ENCODE measurements at places on chromosomes 4 and X. TPM values are rescaled to one million over a fixed set of nuclear protein-coding genes. Genes with fewer than 3 reads are reported as not detected.
A peak's percentile ranks its signal among the peaks of the same experiment; 100 is the strongest.

GRCh38 chr4:183130328-183131155 is 31.5 kb downstream of the WWC2 start:
- no peaks in the 10 kb centered on the region for H3K27me3 ChIP-seq
- peak overlapping the region; percentile 59 for H3K27ac ChIP-seq
- no peak overlapping the region for H3K4me3 ChIP-seq

DNA sequence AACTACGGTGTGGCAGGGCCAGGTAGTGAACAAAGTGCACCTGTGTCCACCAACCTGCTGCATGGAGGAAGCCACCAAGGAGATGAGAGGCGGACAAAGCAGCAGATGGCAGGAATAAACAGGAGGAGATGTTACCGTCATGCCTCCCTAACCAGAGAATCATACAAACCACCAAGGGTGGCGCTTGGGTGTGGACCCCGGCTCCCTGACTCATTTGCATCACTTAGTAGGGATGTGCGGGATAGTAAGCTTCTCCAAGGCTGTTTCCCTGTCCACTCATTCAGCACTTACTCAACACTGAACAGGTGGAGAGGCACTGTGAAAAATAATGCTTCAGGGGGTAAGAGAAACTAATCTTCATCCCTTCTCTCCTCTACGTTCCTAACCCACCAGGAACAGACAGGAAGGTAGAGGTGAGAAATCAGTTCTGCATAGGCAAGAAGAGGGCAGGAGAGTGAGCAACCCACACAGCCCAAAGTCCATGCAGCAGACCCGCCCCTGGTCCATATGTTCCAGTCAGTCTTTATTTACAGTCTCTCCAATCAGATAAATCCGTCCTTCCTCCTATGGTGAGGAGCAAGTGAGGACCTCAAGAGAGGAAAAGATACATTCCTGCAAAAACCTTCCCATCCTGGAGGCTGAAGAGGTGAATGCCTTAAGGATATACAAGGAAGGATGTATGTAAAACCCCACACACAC is 34.0 kb downstream of the QDPR start:
- H3K36me3 ChIP-seq: peaks cover 4% of the 10 kb centered on the region
- H3K4me1 ChIP-seq: no peaks in the 10 kb centered on the region
- no peak for DNase-seq
- no peak overlapping the region for H3K27ac ChIP-seq

DNA sequence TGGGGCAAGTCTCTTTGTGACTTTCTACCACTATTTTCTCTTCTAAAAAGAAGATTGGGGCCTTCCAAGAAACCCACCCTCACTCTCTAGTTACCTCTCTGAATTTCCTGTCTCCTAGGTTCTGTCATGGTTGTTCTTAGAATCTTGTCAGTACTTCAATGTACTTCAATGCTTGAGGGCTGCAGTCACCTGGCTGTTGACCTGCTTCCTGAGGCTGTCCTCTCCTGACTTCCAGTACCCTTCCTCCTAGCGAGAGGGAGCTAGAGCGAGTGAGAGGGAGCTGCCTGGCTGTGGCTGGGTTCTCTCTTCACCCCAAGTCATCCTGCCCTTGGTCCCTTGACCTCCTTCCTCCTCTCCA is 17.7 kb downstream of the CD99L2 start:
- no peak for DNase-seq
- no peaks in the 10 kb centered on the region for H3K36me3 ChIP-seq
- no peak overlapping the region for H3K4me3 ChIP-seq
- no peaks in the 10 kb centered on the region for H3K27me3 ChIP-seq

DNA sequence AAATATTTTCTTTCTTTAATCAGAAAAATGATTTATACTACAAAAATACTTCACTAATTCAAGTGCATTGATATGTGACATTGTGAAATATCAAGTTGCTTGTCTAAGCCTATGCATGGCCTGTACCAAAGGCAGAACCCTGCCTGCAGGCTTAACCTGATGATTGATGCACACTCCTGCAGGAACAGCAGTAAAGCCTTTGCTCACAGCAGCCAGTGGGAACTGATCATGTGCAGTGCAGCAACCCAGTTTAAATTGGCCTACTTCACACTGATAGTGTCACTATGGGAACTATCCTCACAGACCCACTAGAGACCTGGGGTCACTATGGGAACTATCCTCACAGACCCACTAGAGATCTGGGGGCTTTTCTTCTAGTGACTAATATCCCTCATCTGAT is 603.8 kb downstream of the RAPGEF2 start:
- H3K4me3 ChIP-seq: no peak overlapping the region
- no peaks in the 10 kb centered on the region for H3K4me1 ChIP-seq
- H3K36me3 ChIP-seq: no peaks in the 10 kb centered on the region
- no peak overlapping the region for H3K27ac ChIP-seq

DNA sequence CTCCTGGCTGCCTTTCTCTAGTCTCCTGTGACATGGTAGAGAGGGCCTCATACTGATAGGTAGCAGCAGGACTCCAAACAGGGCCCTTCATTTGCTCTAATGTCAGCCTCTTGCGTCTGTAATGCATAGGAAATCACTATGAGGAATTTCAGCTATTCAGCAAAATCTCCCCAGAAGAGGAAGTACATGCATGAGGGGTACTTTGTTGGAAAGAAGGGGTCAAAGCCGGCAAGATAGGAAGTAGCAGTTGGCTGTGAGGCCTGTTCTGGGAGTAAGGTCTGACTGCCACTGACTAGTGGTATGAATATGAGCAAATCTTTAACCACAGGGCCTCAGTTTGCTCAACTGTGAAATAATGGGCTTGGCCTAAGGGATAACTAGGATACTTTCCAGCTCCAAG is 283.2 kb downstream of the ARHGAP10 start:
- DNase-seq: no peak
- H3K27me3 ChIP-seq: no peaks in the 10 kb centered on the region
- no peak overlapping the region for H3K27ac ChIP-seq
- peaks cover 40% of the 10 kb centered on the region for H3K4me1 ChIP-seq

DNA sequence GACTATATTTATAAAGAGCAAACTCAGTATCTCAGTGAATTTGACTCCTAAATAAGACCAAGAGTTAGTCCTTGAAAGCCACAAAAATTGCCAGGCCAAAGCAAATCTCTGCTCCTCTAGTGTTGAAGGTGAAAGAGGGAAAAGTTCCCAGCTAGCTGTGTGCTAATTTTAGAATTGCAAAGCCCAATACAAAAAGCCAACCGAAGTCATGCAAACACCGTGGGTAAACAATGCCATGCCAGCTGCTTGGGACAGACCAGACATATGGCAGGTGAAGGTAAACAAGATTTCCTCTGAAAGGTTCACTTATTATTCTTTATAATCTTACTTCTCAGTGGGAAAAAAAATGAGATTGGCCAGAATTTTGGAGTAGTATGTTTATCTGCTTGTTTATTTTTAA is 80.5 kb upstream of the LNX1 start:
- no peaks in the 10 kb centered on the region for H3K36me3 ChIP-seq
- H3K27me3 ChIP-seq: no peaks in the 10 kb centered on the region
- no peak overlapping the region for H3K4me3 ChIP-seq
- no peak for DNase-seq
- H3K4me1 ChIP-seq: peaks cover 13% of the 10 kb centered on the region

GRCh38 chr4:181962321-181962720 is 280.9 kb upstream of the TENM3 start:
- no peaks in the 10 kb centered on the region for H3K4me1 ChIP-seq
- H3K4me3 ChIP-seq: no peak overlapping the region
- H3K27ac ChIP-seq: no peak overlapping the region
- H3K27me3 ChIP-seq: no peaks in the 10 kb centered on the region

DNA sequence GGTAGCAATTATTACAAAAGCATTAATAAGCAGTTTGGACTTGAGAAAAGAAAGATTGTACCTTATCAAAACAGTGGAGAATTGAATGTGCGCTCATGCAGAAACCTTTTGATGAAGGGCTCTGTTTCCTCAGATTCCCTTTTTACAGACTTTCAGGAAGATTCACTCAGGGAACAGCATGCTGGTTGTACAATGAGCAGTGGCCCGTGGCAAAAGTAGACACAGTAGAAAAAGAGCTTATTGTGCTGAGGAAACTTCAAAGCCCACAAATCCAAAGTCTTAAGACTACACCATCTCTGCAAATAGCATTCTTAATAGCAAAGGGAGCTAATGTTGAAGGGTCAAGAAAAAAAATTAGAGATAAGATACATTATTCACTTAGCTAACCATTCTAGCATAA is 858.9 kb downstream of the PDHA2 start:
- H3K36me3 ChIP-seq: no peaks in the 10 kb centered on the region
- H3K27me3 ChIP-seq: no peaks in the 10 kb centered on the region
- no peaks in the 10 kb centered on the region for H3K4me1 ChIP-seq
- DNase-seq: no peak

The MUC7 gene
- total RNA-seq: not detected

The FAAH2 gene
- total RNA-seq: not detected

DNA sequence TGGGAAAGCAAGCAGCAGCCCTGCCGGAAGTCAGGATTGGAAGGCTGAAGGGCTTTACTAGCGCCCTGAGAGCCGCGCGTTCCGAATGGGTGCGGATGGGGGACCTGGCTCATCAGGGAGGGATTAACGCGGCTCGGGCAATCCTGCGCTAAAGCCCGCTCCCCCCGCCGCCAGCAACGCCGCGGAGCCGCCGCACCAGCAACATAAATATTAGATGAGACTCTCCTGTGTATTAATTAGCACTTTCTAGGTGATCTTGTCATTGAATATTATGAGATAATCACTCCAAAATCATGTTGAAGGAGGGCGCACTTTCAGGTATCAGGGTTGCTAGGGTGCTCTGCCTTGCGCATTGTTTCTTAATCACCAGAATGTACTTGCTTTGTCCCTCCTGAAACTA is 357.2 kb upstream of the FAM241A start:
- H3K27ac ChIP-seq: no peak overlapping the region
- no peaks in the 10 kb centered on the region for H3K36me3 ChIP-seq
- H3K27me3 ChIP-seq: peaks cover 21% of the 10 kb centered on the region
- H3K4me3 ChIP-seq: no peak overlapping the region
- no peaks in the 10 kb centered on the region for H3K4me1 ChIP-seq

- no peaks in the 10 kb centered on the region for H3K27me3 ChIP-seq
- DNase-seq: no peak
- H3K36me3 ChIP-seq: no peaks in the 10 kb centered on the region
- H3K4me3 ChIP-seq: no peak overlapping the region
- H3K27ac ChIP-seq: no peak overlapping the region
These were observed 28.0 kb upstream of the AMBN start for GRCh38 chr4:70564033-70564432.

DNA sequence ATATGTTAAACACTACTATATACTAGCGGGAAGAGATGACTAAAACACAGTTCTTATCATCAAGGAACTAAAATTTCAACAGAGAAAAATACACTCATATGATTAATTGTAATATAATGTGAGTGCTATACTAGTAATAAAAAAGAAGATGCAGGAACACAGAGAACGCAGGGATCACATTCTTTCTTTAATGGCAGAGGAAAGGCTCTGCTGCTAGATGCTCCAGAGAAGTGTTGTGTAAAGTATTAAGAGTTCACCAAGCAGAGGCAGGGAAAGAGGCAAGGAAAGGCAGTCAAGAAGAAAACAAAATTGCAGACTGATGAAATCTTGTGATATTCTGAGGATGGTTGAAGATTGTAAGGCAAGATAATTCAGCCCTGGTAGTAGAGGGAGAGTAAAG is 394.7 kb downstream of the PDGFC start:
- no peaks in the 10 kb centered on the region for H3K36me3 ChIP-seq
- DNase-seq: no peak
- H3K4me3 ChIP-seq: no peak overlapping the region

DNA sequence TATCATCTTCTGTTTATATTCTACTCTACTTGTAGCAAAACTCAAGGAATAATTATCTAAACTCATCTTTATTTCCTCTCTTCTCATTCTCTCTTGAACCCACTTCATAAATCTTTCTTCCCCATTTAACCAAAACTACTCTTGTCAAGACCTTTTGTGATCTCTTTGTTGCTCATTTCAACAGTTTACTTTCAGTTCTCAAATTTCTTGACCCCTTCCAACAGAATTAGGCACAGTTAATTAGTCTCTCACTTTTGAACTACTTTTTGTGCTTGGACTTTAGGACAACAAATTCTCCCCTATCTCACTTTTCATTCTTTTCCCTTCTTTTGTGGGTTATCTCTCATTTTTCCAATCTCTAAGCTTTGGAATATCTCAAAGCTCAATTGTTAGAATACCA is 27.4 kb upstream of the CAMK2D start:
- no peak overlapping the region for H3K4me3 ChIP-seq
- H3K27me3 ChIP-seq: no peaks in the 10 kb centered on the region
- no peak for DNase-seq
- no peaks in the 10 kb centered on the region for H3K4me1 ChIP-seq
- no peaks in the 10 kb centered on the region for H3K36me3 ChIP-seq

GRCh38 chr4:7694324-7694723 is 245.3 kb downstream of the AFAP1 start:
- DNase-seq: no peak
- H3K4me3 ChIP-seq: no peak overlapping the region
- no peaks in the 10 kb centered on the region for H3K36me3 ChIP-seq
- no peaks in the 10 kb centered on the region for H3K27me3 ChIP-seq

The ETNPPL gene
- 9.8 TPM for total RNA-seq

- DNase-seq: no peak
- H3K27ac ChIP-seq: no peak overlapping the region
- no peaks in the 10 kb centered on the region for H3K27me3 ChIP-seq
These were observed 34.5 kb upstream of the TLR2 start for GRCh38 chr4:153649572-153649991.

The RNF128 gene
- total RNA-seq: 0.31 TPM

The CT45A1 gene
- not detected for total RNA-seq

- no peak overlapping the region for H3K4me3 ChIP-seq
- DNase-seq: no peak
- peaks cover 69% of the 10 kb centered on the region for H3K4me1 ChIP-seq
These were observed 30.7 kb downstream of the SEPTIN11 start for GRCh38 chr4:76980261-76980660.

GRCh38 chr4:4260185-4260751 is 12.2 kb upstream of the TMEM128 start:
- DNase-seq: no peak
- no peak overlapping the region for H3K4me3 ChIP-seq
- no peaks in the 10 kb centered on the region for H3K4me1 ChIP-seq
- no peaks in the 10 kb centered on the region for H3K36me3 ChIP-seq
- no peak overlapping the region for H3K27ac ChIP-seq

- DNase-seq: no peak
- H3K27me3 ChIP-seq: no peaks in the 10 kb centered on the region
- H3K4me1 ChIP-seq: peaks cover 37% of the 10 kb centered on the region
- H3K27ac ChIP-seq: no peak overlapping the region
These were observed 890 bp downstream of the BOD1L1 start for GRCh38 chr4:13626492-13627177.

- H3K4me3 ChIP-seq: no peak overlapping the region
- H3K36me3 ChIP-seq: peaks cover 19% of the 10 kb centered on the region
- no peak overlapping the region for H3K27ac ChIP-seq
- no peaks in the 10 kb centered on the region for H3K4me1 ChIP-seq
- no peak for DNase-seq
- H3K27me3 ChIP-seq: no peaks in the 10 kb centered on the region
These were observed 62.6 kb downstream of the CHIC2 start for GRCh38 chr4:54001668-54002365.

DNA sequence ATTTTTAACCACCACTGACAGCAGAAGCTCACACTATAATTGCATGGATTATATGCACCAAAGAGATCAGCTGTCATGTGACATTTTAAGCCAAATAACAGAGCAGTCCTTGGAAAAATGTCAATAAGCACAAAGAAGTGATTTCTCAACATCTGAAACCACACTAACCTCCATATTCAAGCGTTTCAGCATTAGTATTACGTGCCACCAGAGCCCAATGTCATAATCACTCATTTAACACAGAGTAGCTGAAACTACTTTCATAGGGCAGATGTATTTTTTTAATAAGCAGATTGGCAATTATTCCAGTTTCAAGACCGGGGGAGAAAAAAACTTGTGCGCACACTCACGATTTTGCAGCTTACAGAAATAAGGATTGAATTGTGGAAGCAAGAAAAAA is 76.6 kb downstream of the SH3KBP1 start:
- no peaks in the 10 kb centered on the region for H3K36me3 ChIP-seq
- H3K27ac ChIP-seq: no peak overlapping the region
- peaks cover 25% of the 10 kb centered on the region for H3K4me1 ChIP-seq
- no peaks in the 10 kb centered on the region for H3K27me3 ChIP-seq
- DNase-seq: no peak
- no peak overlapping the region for H3K4me3 ChIP-seq
